ENCODE measurements at places on chromosomes 2 and 18.

- H3K27me3 ChIP-seq: no peaks in the 10 kb centered on the region
- no peak overlapping the region for H3K4me3 ChIP-seq
- peaks cover 4% of the 10 kb centered on the region for H3K36me3 ChIP-seq
- H3K4me1 ChIP-seq: no peaks in the 10 kb centered on the region
These were observed 80.1 kb downstream of the TLK1 start for GRCh38 chr2:171080607-171081006.

DNA sequence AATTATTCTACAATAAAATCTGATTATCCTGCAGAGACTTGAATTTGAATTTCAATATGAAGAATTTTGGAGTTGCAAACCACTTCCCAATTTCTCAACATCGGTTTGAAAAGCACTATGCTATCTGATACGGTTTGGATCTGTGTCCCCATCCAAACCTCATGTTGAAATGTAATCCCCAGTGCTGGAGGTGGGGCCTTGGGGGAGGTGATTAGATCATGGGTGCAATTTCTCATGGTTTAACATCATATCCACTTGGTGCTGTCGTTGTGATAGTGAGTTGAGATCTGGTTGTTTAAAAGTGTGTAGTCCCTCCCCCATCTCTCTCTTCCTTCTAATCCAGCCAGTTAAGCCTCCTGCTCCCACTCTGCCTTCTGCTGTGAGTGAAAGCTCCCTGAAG lies 205.7 kb downstream of the NBAS start:
- H3K27ac ChIP-seq: no peak overlapping the region
- no peaks in the 10 kb centered on the region for H3K27me3 ChIP-seq
- no peak overlapping the region for H3K4me3 ChIP-seq
- DNase-seq: no peak
- peaks cover 7% of the 10 kb centered on the region for H3K36me3 ChIP-seq

- H3K4me1 ChIP-seq: no peaks in the 10 kb centered on the region
- no peaks in the 10 kb centered on the region for H3K27me3 ChIP-seq
- DNase-seq: peak; percentile 67
- H3K36me3 ChIP-seq: no peaks in the 10 kb centered on the region
- no peak overlapping the region for H3K4me3 ChIP-seq
- no peak overlapping the region for H3K27ac ChIP-seq
These were observed 183.3 kb downstream of the ASXL3 start for GRCh38 chr18:33761363-33761762.

DNA sequence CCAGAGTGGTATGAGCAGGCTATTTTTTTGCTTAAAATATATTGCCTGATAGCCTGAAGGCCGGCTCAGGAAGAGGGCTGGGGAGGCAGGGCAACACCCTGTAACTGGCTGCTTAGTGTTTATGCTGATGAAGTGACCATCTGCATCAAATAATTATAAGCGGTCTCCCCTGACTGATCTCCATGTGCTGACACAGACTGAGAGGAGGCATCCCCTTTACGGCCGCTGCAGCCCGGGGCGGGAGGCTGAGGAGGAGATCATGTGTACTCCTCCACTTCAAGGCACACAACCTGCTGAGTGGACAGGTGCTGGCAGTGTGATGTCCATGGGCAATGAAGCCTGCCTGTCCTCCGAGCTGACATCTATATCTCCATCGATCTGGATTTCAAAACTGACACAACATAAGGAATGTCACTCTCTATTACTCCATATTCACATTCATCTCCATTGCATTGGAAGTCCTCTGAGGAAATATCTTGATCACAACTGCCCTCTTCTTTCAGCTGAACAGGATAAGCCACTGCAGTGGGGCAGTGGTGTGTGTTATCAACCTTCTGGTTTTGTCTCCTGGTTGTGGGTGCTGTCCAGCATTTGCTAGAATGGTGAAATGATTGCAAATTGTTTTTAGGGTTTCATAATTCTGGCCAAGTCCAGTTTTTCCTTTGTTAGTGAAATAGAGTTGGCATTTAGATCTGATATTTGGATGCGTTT lies 143.5 kb downstream of the AQP4 start:
- H3K27me3 ChIP-seq: no peaks in the 10 kb centered on the region
- no peak overlapping the region for H3K4me3 ChIP-seq
- H3K36me3 ChIP-seq: no peaks in the 10 kb centered on the region
- DNase-seq: no peak
- peaks cover 5% of the 10 kb centered on the region for H3K4me1 ChIP-seq

DNA sequence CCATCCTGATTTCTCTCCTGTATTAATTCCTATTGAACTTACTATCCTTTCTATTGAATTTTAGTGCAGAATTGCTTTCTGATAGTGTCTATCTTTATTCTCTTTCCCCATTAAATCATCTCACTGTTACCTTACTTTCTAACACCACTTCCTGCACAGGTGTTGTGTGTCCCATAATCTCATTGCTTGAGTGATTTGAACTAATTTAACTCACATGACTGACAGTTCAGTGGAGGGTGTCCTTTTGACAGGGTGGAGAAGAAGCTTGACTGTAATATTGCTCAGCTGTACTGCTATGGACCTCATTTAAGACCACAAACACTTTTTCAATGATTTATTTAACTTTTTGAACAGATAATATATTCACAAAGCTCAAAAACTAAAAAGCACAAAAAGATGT lies 211.8 kb downstream of the NRXN1 start:
- H3K4me1 ChIP-seq: no peaks in the 10 kb centered on the region
- no peak overlapping the region for H3K4me3 ChIP-seq
- H3K27me3 ChIP-seq: no peaks in the 10 kb centered on the region
- DNase-seq: no peak
- H3K27ac ChIP-seq: no peak overlapping the region

DNA sequence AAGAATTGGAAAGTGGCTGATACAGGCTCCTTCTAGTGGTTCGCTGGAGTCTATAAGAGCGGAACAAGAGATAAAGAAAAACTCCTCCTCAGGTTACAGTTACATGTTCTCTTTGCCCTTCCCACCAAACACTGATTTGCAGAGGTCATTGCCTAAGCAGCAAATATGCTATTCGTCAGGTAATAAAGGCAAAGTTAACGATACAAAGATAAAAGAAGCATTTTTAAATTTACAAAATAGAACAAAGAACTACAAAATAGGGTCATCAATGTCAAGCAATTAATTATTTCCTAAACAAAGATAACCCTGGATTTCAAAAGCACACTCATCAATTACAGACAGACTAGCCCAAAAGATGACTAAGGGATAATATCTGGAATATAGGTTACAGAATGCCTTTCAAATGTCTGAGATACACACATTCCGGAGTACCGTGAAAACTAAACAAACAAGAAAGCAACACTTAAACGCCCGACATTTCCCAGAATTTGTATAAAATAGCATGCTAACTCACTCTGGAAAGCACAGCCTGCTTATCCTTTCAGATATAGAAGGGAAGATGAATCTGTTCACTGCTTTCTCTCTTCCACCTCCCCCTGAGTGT lies 186.4 kb downstream of the MREG start:
- H3K27ac ChIP-seq: no peak overlapping the region
- H3K27me3 ChIP-seq: no peaks in the 10 kb centered on the region
- no peak for DNase-seq
- no peaks in the 10 kb centered on the region for H3K4me1 ChIP-seq
- no peaks in the 10 kb centered on the region for H3K36me3 ChIP-seq

DNA sequence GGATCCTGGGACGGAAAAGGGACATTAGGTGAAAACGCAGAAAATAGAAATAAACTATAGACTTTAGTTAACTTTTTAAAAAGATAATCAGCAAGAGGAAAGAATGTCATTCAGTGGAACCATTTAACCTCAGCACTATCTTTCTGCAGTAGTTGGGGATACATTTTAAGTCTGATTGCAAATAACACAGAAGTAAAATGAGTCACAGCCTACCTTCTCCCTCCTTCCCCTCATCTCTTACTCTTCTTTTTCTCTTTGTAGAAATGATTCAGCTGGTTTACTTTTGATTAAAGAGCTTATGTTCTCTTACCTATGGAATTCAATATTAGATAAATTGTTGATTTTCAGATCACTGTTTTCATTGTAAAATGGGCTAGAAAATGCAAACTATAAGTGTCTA lies 171.2 kb downstream of the FAM210A start:
- peaks cover 20% of the 10 kb centered on the region for H3K4me1 ChIP-seq
- no peak overlapping the region for H3K4me3 ChIP-seq
- DNase-seq: no peak
- no peaks in the 10 kb centered on the region for H3K36me3 ChIP-seq
- H3K27me3 ChIP-seq: no peaks in the 10 kb centered on the region
- no peak overlapping the region for H3K27ac ChIP-seq
